ENCODE measurements at places on chromosomes 1 and 21.

DNA sequence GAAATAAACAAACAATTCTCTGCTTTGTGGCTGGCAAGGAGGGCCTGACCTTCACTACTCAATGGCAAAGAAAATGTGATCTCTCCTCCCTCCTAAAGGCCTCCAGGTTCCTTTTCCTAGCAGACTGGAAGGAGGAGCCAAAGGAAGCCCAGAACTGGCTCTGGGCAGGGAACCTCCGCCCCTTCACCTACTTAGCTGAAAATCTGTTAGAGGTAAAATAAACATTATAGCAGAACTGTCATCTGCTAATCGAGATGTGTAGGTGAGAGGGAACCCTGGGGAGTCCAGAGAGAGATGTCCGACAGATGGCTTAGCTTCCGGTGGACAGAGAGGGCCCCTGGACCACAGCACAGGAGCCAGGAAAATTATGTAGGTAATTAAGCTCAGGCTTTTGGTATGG lies 75.2 kb upstream of the KCNA3 start:
- no peak for DNase-seq

DNA sequence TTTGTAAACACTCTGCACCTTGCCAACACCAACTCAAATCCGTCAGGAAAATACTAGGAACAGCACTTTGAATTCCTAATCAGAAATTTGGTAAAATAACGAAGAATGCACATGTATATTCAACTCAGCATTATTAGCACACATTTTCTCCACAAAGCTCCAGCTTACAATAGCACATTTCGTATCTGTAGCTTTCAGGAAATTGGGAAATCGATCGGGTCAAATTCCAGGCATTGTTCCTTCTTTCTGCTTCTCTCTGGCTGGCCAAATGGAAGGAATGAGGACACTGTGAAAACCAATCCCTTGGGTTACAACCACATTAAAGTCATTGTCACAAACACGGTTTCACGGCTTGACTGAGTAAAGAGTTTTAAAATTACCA lies 58.6 kb downstream of the NPHP4 start:
- no peak for DNase-seq

DNA sequence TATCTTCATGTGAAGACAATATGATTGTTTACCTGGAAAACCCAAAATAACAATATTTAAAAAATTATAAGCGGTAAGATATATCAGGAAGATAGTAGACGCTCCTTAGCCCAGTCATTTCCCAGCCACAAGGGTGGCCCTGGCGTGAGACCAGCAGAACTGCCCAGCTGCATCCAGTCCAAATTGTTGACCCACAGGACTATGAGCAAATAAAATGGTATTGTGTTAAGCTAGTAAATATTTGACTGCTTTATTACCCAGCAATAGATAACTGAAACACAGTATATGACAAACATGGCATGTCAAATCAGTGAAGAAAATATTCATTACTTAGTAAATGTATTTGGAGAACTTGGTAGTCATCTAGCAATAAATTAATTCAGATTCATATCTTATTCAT lies 294.3 kb upstream of the SPAG17 start:
- no peak for DNase-seq

DNA sequence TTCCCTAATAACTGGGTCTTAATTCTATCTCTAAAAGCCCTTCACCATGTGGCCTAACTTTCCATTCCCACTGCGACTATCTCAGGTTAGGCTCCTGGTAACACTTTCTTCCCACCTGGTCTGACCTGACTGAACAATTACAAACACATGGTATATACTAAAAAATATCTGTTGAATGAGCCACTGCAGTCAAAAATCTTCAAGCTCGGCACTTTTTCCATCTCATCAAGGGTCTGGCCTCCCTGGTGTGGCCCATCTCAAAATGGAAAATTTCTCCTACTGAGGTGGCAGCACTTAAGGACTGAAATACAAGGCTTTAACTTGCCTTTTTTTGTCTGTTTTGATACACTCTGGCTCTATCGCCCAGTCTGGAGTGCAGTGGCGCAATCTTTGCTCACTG lies 48.3 kb downstream of the BCAR3 start:
- no peak for DNase-seq

GRCh38 chr1:216640100-216640499 lies 83.1 kb downstream of the ESRRG start:
- no peak for DNase-seq

DNA sequence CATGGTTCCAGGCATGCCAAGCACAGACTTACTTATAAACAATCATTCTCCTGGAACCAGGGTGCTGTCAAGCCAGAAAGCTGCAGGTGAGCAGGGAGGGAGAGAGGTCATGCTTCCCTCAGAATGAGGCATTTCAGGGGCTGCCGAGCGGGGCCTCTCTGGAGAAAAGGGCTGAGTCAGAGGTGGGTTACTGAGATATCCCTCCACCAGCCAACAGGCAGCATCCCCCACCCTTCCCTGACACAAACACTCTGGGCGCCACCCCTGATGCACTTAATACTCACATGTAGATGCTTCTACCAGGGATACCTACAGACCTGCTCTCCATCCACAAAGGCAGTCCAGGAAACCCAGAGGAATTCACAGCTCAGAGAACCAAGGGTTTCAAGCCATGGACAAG lies 13.1 kb downstream of the STK40 start:
- no peak for DNase-seq

DNA sequence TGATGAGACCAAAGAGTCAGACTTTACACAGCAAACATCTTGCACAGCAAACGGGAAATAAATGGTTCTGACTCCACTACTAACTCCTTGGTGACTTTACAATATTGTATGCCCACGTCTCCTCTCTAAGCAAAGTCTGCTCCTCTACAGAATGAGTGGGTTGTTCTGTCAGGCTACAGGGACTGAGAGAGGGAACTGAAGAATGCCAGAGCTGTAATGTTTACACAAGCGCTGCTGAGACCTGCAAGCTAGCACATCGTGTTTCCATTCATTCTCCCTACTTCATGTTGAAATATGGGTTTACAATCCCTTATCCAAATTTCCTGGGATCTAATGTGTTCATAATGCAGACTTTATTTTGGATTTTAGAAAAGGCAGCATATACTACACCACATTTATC lies 15.9 kb downstream of the DAB1 start:
- DNase-seq: no peak

DNA sequence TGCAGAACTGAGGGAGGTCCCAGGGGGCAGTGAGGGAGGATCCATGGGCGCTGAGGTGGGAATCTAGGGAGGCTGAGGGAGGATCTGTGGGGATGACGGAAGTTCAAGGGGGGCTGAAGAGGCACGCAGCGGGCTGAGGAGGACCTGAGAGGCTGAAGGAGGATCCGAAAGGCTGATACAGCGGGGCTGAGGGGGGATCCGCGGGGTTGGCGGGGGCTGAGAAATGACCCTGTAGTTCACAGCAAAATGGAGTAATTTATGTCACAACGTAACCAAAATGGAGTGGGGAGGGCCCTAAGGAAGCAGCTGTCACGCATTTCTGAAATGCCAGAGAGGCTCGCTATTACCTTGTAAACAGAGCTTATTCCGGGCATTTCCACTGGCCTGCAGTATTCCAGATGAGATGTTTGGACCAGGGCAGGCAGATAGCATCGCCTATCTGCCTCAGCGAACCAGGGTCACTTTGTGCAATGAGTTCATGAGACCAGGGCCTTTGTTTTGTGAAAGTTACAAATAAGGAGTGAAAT lies 926 bp upstream of the MRPL55 start:
- DNase-seq: no peak

GRCh38 chr1:2965676-2966075 lies 55.6 kb upstream of the ACTRT2 start:
- no peak for DNase-seq

GRCh38 chr1:11740258-11741192 lies 4.6 kb downstream of the AGTRAP start:
- no peak for DNase-seq

GRCh38 chr1:182996816-182997215 lies 26.4 kb upstream of the LAMC1 start:
- no peak for DNase-seq

DNA sequence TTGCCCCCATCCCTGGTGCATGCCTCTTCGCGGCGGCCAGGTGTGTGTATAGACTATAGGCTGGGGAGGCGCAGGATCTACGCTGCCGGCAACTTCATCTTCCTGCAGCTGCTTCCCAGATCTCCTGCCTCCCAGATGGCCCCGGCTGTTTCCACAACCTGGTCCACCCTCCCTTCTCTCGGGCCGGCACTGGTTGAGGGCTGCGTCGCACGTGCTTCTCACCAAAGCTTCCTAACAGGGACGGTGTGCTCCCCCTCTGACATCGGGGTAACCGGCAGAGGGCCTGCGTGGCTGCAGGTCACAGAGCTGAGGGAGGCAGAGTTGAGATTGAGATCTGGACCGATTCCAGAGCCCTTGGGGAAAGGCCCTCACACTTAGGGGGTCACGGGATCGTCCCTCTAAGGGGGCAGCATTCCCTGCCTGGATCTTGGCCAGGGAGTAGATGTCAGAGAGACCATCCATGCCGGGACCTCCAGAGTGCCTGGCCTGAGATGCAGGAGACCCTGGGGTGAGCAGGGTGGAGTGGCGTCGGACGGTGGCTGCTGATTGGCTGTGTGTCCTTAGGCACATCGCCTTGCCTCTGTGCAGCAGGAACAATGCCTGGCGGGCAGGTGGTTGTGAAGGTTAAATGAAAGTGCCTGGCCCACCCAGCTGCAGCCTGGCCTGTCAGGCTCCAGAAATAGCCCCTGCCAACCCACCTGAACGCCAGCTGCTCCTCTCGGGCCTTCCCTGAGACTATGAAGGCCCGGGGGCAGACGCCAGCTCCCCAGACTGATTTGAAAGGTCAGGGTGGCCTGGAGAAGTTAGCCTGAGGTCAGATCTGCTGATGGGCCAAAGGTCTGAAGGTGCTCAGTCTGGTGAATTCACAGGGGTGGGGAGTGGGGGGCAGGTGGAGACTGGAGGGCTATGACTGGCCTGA lies 6.1 kb upstream of the MASP2 start:
- no peak for DNase-seq

- DNase-seq: no peak
Measured at GRCh38 chr1:30106125-30106524, 617.3 kb downstream of the MATN1 start.

DNA sequence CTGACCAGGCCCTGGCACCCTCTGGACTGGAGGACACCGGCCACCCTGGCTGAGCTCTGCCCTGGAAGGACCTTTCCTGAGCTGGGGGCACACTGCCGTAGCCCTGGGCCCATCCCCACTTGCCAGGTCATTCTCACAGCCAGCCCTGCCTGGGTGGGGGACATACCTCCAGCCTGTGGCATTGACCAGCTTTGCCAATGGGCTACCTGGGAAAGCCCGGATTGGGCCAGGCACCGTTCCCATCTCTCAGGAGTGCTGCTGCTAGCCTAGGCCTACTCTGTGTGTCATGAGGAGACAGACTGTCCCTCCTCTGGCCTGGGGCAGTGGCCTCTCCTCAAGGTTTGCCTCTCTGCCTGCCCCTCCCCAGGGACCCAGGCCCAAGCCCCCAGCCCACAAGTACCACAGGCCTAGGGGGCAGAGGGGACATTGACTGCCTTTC lies 40.0 kb downstream of the COQ8A start:
- DNase-seq: no peak

DNA sequence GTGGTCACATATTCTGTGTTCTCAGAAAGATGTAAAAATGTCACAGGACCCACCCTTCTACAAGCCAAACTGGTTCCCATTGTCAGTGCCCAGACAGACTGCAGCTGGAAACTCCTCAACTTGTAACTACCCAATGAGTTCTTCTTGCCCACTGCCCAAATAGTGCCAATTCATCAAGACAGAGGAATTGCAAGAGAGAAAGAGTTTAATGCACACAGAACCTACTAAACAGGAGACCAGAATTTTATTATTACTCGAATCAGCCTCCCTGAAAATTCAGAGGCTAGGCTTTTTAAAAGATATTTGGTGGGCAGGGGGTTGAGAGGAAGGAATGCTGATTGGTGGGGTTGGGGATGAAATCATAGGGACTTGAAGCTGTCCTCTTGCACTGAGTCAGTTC lies 184.1 kb downstream of the URB2 start:
- DNase-seq: no peak

DNA sequence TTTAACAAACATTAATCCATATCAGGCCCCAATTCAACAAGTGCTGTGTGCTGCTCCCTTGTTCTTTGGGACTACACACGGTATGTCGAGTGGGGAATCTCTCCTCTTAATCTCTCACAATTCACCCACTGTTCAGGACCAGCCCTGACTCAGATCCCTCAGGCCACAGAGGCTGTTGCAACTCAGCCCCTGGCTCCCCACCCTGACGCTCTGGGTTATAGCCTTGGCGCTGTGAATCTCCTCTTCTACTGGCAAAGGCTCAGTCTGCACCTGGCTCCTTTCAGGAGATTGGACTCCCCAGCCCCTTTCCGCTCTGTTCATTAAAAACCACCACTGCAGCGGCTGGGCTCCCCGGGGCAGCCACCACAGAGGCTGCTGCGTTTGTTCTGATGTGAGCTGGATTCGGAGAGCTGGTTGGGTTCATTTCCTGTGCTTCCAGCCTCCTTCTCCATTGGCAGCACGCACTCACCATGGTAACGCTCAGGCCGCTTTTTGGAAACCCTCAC lies 13.0 kb downstream of the CAPN8 start:
- no peak for DNase-seq

- DNase-seq: no peak
Measured at GRCh38 chr1:211518330-211519289, 26.6 kb upstream of the RD3 start.

DNA sequence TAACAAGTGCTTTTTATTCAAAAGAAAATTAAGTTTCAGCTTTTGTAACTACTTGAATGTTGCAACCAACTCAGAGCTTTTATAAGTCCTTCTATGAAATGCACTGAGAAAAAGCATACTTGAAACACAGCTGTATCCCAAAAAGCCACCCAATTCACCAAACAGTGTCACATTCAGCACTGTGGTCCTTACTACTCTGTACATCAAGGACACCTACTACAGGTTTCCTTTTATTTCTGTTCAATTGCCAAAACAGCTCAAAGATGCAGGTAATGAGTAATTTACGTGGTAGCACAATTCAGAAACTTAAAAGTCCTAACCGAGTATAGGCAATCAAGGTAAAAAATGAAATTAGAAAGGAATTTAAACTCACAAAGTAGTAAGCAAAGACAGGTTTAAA lies 2.5 kb downstream of the EIF4G3 start:
- DNase-seq: no peak

- DNase-seq: no peak
Measured at GRCh38 chr1:157091668-157092273, 7.8 kb downstream of the ETV3L start.

DNA sequence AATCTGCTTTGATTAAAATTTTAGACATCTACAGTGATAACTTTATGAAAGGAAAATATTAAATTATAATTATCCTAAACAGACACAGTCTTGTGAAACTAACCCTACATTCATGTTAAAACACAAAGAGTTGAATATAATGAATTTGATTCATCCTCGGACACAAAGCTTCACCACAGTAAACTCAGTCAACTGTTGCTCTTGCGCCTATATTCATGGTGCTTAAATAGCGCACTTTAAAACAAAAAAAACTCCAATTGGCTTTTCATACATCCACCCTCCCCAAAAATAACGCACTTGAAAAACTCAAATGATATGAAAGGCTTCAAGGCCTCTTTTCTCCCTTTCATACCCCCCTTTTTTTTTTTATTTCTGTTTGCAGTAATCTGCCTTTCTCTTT lies 260.3 kb downstream of the FAF1 start:
- no peak for DNase-seq
